ENCODE measurements at places on chromosomes 6 and 20. TPM values are rescaled to one million over a fixed set of nuclear protein-coding genes. Genes with fewer than 3 reads are reported as not detected.

DNA sequence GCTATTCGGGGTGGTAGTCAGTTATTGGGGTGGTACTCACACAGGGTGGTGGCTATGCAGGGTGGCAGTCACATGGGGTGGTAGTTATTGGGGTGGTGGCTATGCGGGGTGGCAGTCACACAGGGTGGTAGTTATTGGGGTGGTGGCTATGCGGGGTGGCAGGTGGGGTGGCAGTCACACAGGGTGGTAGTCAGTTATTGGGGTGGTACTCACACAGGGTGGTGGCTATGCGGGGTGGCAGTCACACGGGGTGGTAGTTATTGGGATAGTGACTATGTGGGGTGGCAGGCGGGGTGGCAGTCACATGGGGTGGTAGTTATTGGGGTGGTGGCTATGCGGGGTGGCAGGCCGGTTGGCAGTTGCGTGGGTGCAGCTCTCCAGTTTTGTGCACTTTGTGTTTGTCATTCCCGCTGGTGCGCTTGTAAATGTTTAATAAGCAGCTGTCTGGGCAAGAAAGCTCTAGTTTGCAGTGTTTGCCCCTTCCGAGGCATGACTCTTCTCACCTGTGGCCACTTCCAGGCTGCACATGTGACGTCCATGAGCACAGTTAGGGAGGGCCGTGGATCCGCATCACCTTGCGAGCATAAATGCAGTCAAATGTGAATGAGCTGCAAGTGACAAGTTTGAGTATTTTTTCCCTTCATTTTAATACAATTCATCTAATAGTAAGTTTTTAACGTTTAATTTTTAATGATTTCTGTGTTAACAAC lies 219.0 kb upstream of the CST7 start:
- no peak for DNase-seq

GRCh38 chr20:41228858-41229257 lies 88.7 kb downstream of the ZHX3 start:
- DNase-seq, result no peak

- DNase-seq, result no peak
Measured at GRCh38 chr6:11208854-11209253, 23.6 kb downstream of the NEDD9 start.

- DNase-seq, result no peak
Measured at GRCh38 chr6:99618649-99619408, 12.2 kb downstream of the PRDM13 start.

- DNase-seq, result no peak
Measured at GRCh38 chr6:163620670-163621330, 206.3 kb downstream of the QKI start.

GRCh38 chr6:25428758-25429317 lies 149.7 kb downstream of the CARMIL1 start:
- DNase-seq, result no peak

- DNase-seq, result no peak
Measured at GRCh38 chr6:158680015-158680414, 30.2 kb downstream of the SYTL3 start.

DNA sequence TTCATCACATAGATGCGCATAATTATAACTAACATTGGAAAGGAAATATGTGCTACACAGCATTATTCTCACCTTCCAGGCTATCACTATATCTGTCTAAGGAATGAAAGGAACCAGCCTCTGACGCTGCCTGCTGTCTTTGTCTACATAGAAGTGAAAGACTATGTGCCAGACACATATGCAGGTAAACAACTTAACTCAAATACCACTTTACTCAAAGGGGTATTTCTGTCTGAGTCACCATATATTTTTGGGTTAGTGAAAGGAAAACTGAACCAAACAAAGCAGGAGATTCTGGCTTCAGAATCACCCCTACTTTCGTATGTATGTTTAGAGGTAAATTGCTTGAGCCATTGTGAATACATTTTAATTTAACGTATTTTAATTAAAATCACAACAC lies 328.6 kb upstream of the PLCB4 start:
- DNase-seq, result no peak

GRCh38 chr6:154605178-154605881 lies 94.8 kb upstream of the CNKSR3 start:
- DNase-seq, result no peak

SEMG1 gene
- not detected for total RNA-seq
